Prostate gland (tissue), 2 donors: ENCODE measurements at places on chromosomes 12 and 14.
A peak's percentile ranks its signal among the peaks of the same experiment; 100 is the strongest.

- no peak overlapping the region for H3K4me3 ChIP-seq
- H3K4me1 ChIP-seq: no peaks in the 10 kb centered on the region
- no peak for DNase-seq
- H3K27ac ChIP-seq: no peak overlapping the region
- no peaks in the 10 kb centered on the region for H3K27me3 ChIP-seq
- peaks cover 41% of the 10 kb centered on the region for H3K36me3 ChIP-seq
These were observed 47.3 kb downstream of the DYNC1H1 start for GRCh38 chr14:102011631-102012030.

DNA sequence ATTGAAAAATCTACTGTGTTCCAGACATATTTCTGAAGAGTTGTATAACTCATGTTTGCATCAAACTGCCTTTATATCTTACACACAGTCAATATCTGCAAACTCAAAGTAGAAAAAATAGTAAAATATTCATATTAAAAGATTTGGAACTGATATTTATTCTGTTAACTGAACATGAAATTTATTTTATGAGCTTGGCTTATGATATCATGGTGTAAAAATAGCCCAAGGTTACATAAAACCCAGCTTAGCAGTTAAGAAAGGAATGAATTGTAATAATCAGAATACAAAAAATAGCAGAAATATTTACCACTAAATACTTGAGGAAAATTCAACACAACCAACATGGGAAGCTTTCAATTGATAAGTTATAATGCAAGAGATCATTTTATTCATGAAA, 367.9 kb downstream of the FLRT2 start:
- no peak overlapping the region for H3K4me3 ChIP-seq
- H3K36me3 ChIP-seq: no peaks in the 10 kb centered on the region
- H3K4me1 ChIP-seq: no peaks in the 10 kb centered on the region
- no peak overlapping the region for H3K27ac ChIP-seq
- no peak for DNase-seq

DNA sequence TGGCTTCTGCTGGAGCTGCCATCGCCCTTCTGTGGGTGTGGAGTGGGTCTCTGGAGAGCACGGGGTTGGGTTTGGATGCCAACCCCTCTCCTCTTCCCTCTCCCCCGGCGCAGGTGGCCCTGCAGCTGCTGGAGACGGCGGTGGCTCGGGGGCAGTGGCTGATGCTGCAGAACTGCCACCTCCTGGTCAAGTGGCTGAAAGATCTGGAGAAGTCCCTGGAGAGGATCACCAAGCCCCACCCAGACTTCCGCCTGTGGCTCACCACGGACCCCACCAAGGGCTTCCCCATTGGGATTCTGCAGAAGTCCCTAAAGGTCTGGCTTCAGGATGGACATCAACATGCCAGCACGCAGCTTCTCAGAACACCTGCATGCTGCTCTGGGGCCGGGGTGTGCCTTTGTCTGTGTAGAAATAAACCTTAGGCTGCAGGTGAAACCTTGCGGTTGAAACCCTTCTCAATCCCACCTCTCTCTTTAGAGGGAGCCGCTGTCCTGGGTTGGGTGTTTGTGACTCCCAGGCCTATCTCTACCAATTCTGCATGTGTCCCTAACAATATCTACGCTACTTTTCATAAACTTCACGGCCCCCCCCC, 44.3 kb downstream of the CCDC92 start:
- DNase-seq: no peak
- H3K27ac ChIP-seq: no peak overlapping the region
- no peaks in the 10 kb centered on the region for H3K4me1 ChIP-seq
- no peaks in the 10 kb centered on the region for H3K36me3 ChIP-seq

- H3K27me3 ChIP-seq: peaks cover 5% of the 10 kb centered on the region
- no peak overlapping the region for H3K4me3 ChIP-seq
- no peak overlapping the region for H3K27ac ChIP-seq
- H3K36me3 ChIP-seq: no peaks in the 10 kb centered on the region
These were observed 90.4 kb upstream of the OTX2 start for GRCh38 chr14:56900726-56901125.

DNA sequence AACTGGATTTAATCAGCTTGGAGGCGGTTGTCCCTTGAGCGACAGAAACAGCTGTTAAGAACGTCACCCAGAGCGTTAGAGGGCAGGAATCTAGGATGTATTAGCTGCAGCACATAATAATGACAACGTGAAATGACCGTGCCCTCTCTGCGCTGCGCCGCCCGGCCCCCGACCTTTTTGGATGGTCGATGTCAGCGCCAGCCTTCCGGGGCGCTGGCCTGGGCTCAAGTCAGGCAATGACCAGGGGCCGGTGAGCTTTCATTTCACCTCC, 427 bp upstream of the TMEM120B start:
- H3K36me3 ChIP-seq: no peaks in the 10 kb centered on the region
- H3K27me3 ChIP-seq: no peaks in the 10 kb centered on the region
- H3K27ac ChIP-seq: peak overlapping the region; percentile 81

GRCh38 chr12:76698316-76698715, 65.6 kb upstream of the ZDHHC17 start:
- no peaks in the 10 kb centered on the region for H3K36me3 ChIP-seq
- no peak overlapping the region for H3K27ac ChIP-seq
- no peaks in the 10 kb centered on the region for H3K27me3 ChIP-seq

DNA sequence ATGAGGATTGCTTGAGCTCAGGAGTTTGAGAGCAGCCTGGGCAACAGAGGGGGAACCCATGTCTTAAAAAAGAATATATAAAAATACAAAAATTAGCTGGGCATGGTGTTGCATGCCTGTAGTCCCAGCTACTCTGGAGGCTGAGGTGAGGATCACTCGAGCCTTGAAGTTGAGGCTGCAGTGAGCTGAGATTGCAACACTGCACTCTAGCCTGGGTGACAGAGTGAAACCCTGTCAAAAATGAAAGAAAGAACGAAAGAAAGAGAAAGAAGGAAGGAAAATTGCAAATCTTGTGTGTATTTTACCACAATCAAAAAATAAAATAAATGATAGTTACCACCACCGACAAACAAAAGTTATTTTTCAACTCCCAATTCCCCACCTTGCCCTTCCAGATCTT, 45.3 kb downstream of the SPRING1 start:
- H3K27ac ChIP-seq: no peak overlapping the region
- peaks cover 7% of the 10 kb centered on the region for H3K4me1 ChIP-seq
- no peaks in the 10 kb centered on the region for H3K27me3 ChIP-seq
- no peak for DNase-seq

DNA sequence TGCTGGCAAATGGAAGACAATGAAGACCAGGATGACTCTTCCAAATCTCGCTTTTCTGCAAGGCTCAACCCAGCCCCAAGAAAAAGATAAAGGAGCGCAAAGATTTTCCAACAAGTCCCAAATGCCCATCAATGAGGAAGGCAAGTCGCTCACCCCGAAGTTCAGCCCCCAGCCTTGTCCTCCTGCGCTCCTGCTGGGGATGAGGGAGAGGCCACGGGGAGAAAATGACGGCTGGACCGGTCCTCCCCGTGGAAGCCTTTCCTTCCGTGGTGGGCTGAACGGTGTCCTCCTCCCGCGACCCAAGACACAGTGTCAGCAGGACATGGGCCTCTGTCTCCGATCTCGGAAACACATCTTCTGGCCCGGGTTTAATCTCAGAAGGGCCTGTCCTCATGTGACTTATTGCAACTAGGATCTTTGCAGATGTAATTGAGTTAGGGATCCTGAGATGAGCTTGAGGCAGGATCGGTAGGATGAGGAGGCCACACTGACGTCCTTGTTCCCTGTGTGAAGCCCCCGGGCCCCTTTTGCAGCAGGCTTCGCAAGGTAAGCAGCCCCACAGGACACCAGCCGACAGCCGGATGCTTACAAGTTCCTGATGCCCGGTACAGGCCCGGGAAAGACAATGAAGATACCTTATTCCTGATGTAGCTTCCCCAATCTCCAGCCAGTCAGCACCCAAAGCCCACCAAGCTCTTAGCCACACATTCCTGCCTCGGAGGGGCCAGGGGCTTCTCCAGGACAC, 64.2 kb downstream of the GALNT9 start:
- no peak for DNase-seq
- H3K27me3 ChIP-seq: peaks cover 2% of the 10 kb centered on the region
- no peaks in the 10 kb centered on the region for H3K4me1 ChIP-seq
- no peaks in the 10 kb centered on the region for H3K36me3 ChIP-seq

- no peaks in the 10 kb centered on the region for H3K4me1 ChIP-seq
- no peaks in the 10 kb centered on the region for H3K27me3 ChIP-seq
- H3K36me3 ChIP-seq: no peaks in the 10 kb centered on the region
- DNase-seq: no peak
These were observed 25.4 kb upstream of the HMGA2 start for GRCh38 chr12:65798918-65799317.

DNA sequence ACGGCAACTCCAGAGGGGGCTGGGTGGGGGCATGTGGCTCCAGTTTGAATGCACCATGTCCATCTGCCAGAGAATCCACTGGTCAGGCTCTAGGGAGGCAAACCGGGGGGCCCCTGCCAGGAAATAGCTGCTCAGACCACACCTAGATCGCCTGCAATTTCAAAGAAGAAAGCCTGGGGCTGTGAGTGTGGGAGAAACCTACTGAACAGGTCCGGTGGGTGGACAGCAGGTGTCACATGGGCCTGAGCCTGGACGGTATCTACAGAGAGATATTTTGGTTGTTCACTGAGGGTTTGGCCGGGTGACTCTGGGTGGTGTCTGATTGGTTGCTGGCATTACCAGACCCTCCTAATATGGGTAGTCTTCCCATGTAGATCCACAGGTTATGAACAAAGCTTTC, 32.0 kb downstream of the DAO start:
- H3K4me3 ChIP-seq: no peak overlapping the region
- H3K27me3 ChIP-seq: no peaks in the 10 kb centered on the region
- DNase-seq: peak; percentile 8
- no peaks in the 10 kb centered on the region for H3K36me3 ChIP-seq
- no peak overlapping the region for H3K27ac ChIP-seq
- no peaks in the 10 kb centered on the region for H3K4me1 ChIP-seq

DNA sequence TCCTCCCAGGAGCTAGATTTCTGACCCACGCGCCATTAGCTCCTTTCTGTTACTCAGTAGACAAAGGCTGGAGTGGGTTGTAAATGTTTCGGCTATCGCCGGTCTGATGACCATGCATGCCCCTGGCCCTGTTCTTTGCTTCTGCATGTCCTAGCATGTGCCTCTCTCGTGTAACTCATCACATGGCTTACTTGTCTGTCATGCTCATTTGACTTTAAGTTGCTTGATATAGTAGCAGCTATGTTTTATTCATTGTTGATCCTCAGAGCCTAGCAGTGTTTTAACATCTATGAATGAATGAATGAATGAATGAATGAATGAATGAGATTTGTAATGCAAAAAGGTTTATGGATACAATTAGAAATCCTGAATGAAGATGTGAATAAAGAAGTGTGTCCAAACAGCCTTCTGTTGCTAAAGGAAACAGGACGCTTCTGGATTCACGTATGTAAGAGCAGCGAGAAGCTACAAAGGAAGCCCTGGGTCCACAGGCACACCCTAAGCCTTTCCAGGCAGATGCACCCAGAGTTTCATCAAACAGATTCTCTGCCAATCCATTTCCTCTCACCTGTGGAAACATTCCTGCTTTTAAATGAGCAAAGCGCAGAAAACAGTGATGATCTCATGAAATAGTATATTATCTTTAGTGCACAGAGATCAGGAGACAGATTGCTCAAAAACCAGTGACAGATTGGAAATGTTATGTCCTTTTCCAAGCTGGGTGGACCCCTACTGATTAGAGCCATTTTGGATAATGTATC, 3.4 kb downstream of the GSG1 start:
- peak overlapping the region; percentile 94 for H3K27ac ChIP-seq
- DNase-seq: no peak
- no peak overlapping the region for H3K4me3 ChIP-seq
- H3K36me3 ChIP-seq: no peaks in the 10 kb centered on the region
- no peaks in the 10 kb centered on the region for H3K27me3 ChIP-seq

GRCh38 chr12:50980545-50980944, 28.2 kb downstream of the HIGD1C start:
- H3K4me3 ChIP-seq: no peak overlapping the region
- H3K27ac ChIP-seq: no peak overlapping the region
- no peaks in the 10 kb centered on the region for H3K4me1 ChIP-seq
- H3K27me3 ChIP-seq: no peaks in the 10 kb centered on the region
- no peaks in the 10 kb centered on the region for H3K36me3 ChIP-seq

GRCh38 chr14:76727384-76727783, 33.9 kb upstream of the VASH1 start:
- H3K27me3 ChIP-seq: no peaks in the 10 kb centered on the region
- H3K4me1 ChIP-seq: no peaks in the 10 kb centered on the region
- no peak overlapping the region for H3K4me3 ChIP-seq
- no peaks in the 10 kb centered on the region for H3K36me3 ChIP-seq
- DNase-seq: no peak

DNA sequence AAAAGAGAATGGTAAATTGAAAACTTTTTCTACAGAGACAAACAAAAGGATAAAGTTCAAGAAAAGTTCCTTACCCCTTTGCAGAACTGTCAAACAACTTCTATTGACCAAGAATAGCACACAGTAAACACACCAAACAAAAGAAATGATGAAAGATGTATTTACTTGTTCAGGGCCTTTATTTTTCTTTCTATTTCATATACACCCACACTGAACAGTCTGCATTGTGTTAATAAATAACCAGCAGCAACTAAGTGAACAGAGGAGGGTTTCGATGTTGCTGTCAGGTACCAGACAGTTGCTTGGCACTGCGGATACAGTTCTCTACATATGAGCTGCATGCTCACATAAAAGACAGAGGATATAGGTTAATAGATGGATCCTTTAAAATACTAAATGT, 122.1 kb downstream of the SOX5 start:
- DNase-seq: no peak
- no peaks in the 10 kb centered on the region for H3K36me3 ChIP-seq
- no peak overlapping the region for H3K27ac ChIP-seq
- no peaks in the 10 kb centered on the region for H3K27me3 ChIP-seq
- H3K4me3 ChIP-seq: no peak overlapping the region

- no peak for DNase-seq
- no peaks in the 10 kb centered on the region for H3K4me1 ChIP-seq
- no peak overlapping the region for H3K4me3 ChIP-seq
- no peaks in the 10 kb centered on the region for H3K27me3 ChIP-seq
These were observed 185.6 kb upstream of the NAV3 start for GRCh38 chr12:77644915-77645605.

DNA sequence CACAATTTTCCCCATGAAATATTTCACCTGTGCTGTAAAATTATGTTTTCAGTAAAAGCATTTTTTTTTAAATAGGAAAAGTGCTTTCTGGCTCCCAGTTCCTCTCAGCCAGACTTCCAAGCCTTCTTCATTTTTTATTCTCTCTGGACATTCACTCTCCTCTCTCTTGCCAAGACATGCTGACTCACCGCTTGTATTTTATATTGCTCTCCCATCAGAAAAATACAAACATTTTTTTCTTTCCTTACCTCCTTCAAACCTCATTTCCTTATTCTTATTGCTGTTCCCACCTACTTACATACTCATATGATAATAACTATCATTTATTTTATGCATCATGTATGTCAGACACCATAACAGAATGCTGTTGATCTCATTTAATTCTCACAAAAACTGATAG, 37.7 kb upstream of the ZNF641 start:
- H3K4me3 ChIP-seq: no peak overlapping the region
- no peaks in the 10 kb centered on the region for H3K36me3 ChIP-seq
- H3K4me1 ChIP-seq: no peaks in the 10 kb centered on the region
- no peaks in the 10 kb centered on the region for H3K27me3 ChIP-seq

- H3K4me3 ChIP-seq: no peak overlapping the region
- no peak for DNase-seq
- no peak overlapping the region for H3K27ac ChIP-seq
- H3K27me3 ChIP-seq: no peaks in the 10 kb centered on the region
- no peaks in the 10 kb centered on the region for H3K36me3 ChIP-seq
These were observed 22.2 kb downstream of the HRK start for GRCh38 chr12:116859079-116859478.

- H3K36me3 ChIP-seq: no peaks in the 10 kb centered on the region
- H3K4me3 ChIP-seq: no peak overlapping the region
These were observed 391.0 kb upstream of the RGS6 start for GRCh38 chr14:71541271-71541670.
